ENCODE measurements at places on chromosomes 2 and 18. TPM values are rescaled to one million over a fixed set of nuclear protein-coding genes. Genes with fewer than 3 reads are reported as not detected.

The BBS5 gene
- total RNA-seq = 1.4 TPM

The GALNT14 gene
- total RNA-seq = not detected

DNA sequence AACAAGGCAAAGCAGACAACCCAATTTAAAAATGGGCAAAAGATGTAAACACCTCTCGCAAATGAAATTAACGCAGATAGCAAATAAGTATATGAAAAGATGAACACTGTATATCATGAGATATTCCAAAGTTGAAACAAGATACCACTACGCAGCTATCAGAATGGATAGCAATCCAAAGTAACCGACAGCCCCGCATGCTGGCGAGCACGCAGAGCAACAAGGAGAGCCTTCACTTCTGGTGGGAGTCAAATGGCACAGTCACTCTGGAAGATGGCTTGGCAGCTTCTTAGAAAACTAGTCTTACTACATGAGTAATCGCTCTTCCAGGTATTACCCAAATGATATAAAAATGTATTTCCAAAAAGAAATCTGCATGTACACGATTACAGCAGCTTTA is 1.4 kb downstream of the NDUFA10 start:
- DNase-seq = no peak
- H3K4me3 ChIP-seq = no peak overlapping the region
- peaks cover 16% of the 10 kb centered on the region for H3K36me3 ChIP-seq
- no peaks in the 10 kb centered on the region for H3K27me3 ChIP-seq
- no peak overlapping the region for H3K27ac ChIP-seq

GRCh38 chr2:167965907-167966761 is 281.3 kb downstream of the STK39 start:
- H3K4me3 ChIP-seq = no peak overlapping the region
- H3K36me3 ChIP-seq = peaks cover 2% of the 10 kb centered on the region
- no peaks in the 10 kb centered on the region for H3K27me3 ChIP-seq
- H3K27ac ChIP-seq = peak overlapping the region; percentile 56
- no peak for DNase-seq
- H3K4me1 ChIP-seq = peaks cover 16% of the 10 kb centered on the region

DNA sequence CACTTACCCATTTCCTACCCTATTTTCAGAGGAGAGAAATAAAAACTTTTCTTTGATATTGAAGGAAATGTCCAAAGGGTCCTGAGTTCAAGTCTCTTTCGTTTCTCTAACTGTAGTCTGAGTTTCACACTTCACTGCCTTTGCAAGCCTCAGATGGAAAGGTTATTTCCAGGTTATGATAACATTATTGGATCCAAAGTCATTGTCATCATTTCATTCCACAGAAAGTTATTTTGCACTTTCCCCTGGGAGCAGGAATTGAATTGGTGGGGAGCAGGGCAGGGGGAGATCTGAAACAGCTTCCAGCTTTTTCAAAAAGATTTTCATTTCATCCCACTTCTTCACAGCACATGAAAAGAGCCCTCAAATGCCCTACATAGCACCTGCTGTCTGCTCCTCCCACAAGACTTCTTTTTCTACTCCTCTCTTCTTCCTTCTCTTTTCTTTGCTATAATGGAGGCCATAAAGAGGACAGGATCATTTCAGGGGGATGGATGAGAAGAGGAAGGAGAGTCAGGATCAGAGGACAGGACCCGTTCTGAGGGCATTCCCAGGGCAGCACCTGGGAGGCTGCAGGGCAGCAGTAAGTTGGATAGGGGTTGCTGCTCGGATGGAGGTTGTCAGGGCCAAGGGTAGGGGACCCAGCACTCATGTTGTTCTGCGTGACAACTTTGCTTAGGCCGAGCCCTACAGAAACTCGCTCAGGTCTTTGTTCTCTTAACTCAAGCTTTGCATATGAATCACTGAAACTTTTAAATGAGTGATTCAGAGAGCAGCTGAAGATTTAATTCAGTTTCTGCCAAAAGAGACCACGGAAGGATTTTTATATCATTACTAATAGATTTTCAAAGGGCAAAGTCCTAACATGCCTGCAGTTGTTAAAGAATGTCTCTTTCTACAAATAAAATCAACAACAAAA is 11.4 kb upstream of the GALNT5 start:
- no peaks in the 10 kb centered on the region for H3K27me3 ChIP-seq
- peak overlapping the region; percentile 99 for H3K27ac ChIP-seq
- H3K4me1 ChIP-seq = peaks cover 17% of the 10 kb centered on the region

DNA sequence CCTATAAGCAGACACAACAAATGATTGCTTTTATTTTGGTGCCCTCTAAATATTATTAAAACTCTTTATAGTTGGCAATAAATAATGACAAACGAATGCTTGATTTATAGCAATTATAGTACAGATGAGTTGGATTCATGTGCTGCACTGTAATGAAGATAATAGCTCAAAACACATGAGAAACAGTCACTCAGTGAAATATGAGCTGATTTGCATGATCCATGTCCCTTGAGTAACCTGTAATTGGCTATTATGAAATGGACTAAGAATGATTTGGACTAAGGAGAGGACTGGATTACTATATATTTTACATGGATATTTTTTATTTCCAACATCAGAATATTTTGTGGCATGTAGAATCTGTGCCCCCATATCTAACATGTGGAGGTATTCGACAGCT is 365.6 kb upstream of the UBE2E3 start:
- H3K27ac ChIP-seq = no peak overlapping the region
- no peaks in the 10 kb centered on the region for H3K4me1 ChIP-seq
- no peaks in the 10 kb centered on the region for H3K27me3 ChIP-seq
- DNase-seq = no peak
- no peak overlapping the region for H3K4me3 ChIP-seq
- no peaks in the 10 kb centered on the region for H3K36me3 ChIP-seq

GRCh38 chr2:98800330-98801064 is 69.6 kb upstream of the MGAT4A start:
- no peaks in the 10 kb centered on the region for H3K4me1 ChIP-seq
- peaks cover 6% of the 10 kb centered on the region for H3K27me3 ChIP-seq
- no peaks in the 10 kb centered on the region for H3K36me3 ChIP-seq
- no peak overlapping the region for H3K4me3 ChIP-seq
- no peak overlapping the region for H3K27ac ChIP-seq
- no peak for DNase-seq

GRCh38 chr2:215002500-215002899 is 135.9 kb downstream of the ABCA12 start:
- H3K36me3 ChIP-seq = no peaks in the 10 kb centered on the region
- H3K4me1 ChIP-seq = no peaks in the 10 kb centered on the region
- peak; percentile 46 for DNase-seq
- H3K27ac ChIP-seq = no peak overlapping the region
- no peaks in the 10 kb centered on the region for H3K27me3 ChIP-seq

GRCh38 chr2:239330836-239331235 is 70.0 kb downstream of the HDAC4 start:
- peaks cover 42% of the 10 kb centered on the region for H3K4me1 ChIP-seq
- DNase-seq = no peak
- H3K27ac ChIP-seq = peak overlapping the region; percentile 81

The CUL3 gene
- total RNA-seq = 78.3 TPM

The REG1B gene
- not detected for total RNA-seq

DNA sequence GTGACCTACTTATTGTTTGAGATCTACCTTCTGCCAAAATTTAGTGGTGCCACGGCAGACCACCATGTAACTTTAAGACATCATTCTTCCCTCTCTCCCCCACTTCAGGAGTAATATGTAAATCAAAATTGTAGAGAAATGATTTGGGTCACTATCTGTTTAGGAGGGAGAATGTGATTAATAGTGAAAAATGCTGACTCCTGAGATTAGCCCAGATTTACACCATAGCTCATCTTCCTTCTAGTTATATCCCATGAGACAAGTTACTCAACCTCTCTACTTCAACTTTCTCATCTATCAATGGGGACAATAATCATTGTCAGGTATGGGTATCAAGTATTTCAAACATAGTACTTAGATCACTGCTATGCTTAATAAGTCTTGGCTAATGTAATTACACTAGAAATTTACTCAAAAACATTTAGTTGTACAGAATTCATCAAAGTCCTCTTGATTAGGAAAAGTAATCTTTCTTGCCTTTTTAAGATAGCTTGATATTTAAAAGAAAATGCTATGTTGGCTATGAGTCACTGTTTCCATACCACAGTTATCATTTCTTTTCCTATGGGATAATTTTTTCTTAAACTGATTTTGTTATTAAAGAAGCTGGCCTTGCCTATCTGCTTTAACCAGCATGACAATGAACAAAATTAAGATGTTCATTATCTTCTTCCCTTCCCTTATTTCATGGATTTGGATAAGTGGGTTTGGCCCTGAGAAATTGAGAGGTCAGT is 1038.9 kb upstream of the ZEB2 start:
- no peak overlapping the region for H3K27ac ChIP-seq
- peak; percentile 43 for DNase-seq
- H3K4me1 ChIP-seq = no peaks in the 10 kb centered on the region
- H3K4me3 ChIP-seq = no peak overlapping the region
- no peaks in the 10 kb centered on the region for H3K36me3 ChIP-seq
- no peaks in the 10 kb centered on the region for H3K27me3 ChIP-seq

DNA sequence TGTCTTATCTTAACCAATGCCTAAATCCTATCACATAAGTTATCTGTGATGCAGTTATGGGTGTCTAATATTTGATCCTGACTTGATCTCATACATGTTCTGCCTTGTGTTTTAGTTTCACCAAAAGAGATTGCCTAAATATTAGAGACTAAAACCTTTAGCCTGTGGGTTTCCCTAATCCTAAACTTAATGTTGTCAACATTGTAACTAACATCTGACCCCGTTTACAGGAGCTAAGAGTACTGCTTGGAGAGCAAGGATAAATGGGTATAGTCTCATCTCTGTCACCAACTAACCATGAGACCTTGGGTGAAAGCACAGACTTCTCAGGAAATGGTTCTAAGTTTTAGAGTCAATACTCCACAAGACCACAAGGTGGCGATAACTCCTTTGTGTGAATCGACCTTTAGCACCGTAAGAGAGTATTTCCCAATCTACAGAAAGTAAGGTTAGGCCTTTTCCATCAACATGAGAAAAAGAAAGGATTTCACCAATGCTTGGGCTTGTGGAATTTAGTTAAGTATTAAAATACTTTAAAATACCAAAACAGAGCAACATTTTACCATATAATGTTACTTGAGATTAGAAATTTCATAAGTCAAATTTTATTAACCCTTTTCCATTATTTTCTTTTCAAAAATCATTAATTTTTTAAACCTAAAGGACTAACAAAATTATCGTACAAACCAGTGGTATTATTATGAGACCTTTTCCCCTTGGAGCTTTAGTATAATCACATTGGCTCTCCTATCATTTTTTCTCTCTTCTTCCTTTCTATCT is 60.5 kb downstream of the G6PC2 start:
- H3K27me3 ChIP-seq = no peaks in the 10 kb centered on the region
- DNase-seq = peak; percentile 72
- no peaks in the 10 kb centered on the region for H3K4me1 ChIP-seq

DNA sequence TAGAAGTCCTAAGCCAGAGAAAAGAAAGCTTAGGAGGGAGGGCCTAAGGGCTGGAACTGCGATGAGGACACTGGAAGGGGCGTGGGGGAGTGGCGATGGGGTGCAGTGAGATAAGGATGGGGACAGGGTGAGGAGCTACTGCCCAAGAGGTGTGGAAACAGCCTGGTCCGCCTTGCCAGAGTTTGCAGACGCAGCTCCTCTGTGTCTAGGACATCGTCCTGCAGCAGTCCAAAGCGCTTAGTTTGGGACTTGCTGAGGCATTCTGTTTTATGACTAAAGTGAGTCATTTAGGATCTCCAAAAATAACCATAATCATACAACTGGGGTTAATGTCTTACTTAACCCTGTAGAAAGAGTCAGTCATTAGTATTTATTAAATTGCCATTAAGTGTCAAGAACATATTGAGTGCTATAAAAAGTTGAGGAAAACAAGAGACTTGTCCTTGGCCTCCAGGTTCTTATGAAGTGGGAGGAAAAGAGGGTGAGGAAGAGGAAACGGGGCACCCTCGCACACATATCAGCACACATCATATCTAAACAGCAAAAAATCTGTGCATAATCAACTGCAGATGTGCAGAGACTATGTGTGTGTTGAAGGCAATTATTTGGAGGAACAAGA is 74.8 kb downstream of the CDK15 start:
- H3K4me1 ChIP-seq = peaks cover 26% of the 10 kb centered on the region
- peak; percentile 59 for DNase-seq
- no peaks in the 10 kb centered on the region for H3K27me3 ChIP-seq
- H3K4me3 ChIP-seq = no peak overlapping the region

The THSD7B gene
- total RNA-seq = not detected

The UGT1A3 gene
- not detected for total RNA-seq

- DNase-seq = no peak
- H3K4me3 ChIP-seq = no peak overlapping the region
- H3K27me3 ChIP-seq = peaks cover 11% of the 10 kb centered on the region
- H3K27ac ChIP-seq = no peak overlapping the region
Observed at GRCh38 chr2:241936457-241937133, 67.1 kb downstream of the RTP5 start.

DNA sequence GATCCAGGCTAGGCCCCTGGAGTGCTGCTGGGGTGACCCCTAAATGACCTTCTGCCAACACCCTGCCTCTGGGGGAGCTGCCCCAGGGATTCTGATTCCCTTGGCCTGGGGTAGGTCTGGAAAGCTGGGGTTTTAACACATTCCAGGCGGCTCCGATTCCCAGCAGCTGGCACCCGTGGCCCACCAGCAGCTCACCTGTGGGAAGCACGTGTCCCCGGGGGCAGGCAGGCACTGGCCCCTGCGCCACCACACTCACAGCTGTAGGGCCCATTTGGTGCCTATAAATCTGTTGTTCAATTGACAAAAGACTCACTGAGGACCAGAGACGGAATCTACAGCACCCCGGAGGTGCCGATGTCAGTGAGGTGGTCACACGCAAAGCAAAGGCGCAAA is 4.1 kb upstream of the KLHL30 start:
- no peaks in the 10 kb centered on the region for H3K36me3 ChIP-seq
- H3K27ac ChIP-seq = no peak overlapping the region
- no peak overlapping the region for H3K4me3 ChIP-seq

DNA sequence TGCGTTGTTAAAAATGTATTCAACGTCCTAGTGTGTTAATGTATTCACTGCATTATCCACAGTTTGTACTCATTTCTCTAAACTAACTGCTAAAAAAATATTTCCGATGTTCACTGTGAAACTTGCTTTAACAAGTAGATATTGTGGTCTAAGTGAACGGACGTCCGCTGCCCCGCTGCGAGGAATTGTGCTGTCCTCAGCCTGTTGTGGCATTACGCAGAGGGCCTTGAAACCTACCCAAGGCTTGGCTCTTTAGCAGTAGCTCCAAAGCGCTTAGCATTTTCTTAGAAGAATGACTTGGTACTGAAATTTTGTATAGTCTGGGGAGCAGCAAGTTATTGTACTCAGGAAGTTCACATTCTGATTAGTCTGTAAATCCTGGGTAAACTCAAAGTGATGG is 136.5 kb upstream of the SP5 start:
- no peaks in the 10 kb centered on the region for H3K36me3 ChIP-seq
- DNase-seq = no peak
- H3K4me3 ChIP-seq = no peak overlapping the region
- no peaks in the 10 kb centered on the region for H3K4me1 ChIP-seq

The SKOR2 gene
- total RNA-seq = not detected

DNA sequence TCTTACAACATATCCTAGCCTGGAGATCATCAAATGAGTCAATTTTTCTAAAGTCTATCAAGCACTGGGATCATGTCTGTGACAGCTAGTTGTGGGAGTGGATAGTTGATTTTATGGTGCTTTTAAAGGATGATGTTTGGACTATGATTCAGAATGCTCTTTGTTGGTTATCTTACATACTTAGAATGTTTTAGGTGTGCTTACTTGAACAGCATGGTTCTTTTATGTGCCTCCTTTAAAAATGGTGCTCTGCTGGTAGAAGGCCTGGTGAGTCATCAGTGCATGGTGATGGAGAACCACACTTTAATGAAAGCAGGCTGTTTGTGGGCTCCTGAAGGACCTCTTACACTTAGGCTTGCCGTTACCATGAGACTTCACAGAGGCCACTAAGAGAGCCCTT is 682.7 kb upstream of the FANCL start:
- H3K36me3 ChIP-seq = no peaks in the 10 kb centered on the region
- no peak overlapping the region for H3K4me3 ChIP-seq
- peak overlapping the region; percentile 54 for H3K27ac ChIP-seq
- peaks cover 20% of the 10 kb centered on the region for H3K4me1 ChIP-seq
- no peaks in the 10 kb centered on the region for H3K27me3 ChIP-seq

The ODC1 gene
- total RNA-seq = 204 TPM

All from IMR-90 (cell line).